BJ (cell line): ENCODE measurements at places on chromosomes 2 and 18. TPM values are rescaled to one million over a fixed set of nuclear protein-coding genes. Genes with fewer than 3 reads are reported as not detected.

The DES gene
- 5.4 and 7.0 TPM in 2 replicates for polyA plus RNA-seq

DNA sequence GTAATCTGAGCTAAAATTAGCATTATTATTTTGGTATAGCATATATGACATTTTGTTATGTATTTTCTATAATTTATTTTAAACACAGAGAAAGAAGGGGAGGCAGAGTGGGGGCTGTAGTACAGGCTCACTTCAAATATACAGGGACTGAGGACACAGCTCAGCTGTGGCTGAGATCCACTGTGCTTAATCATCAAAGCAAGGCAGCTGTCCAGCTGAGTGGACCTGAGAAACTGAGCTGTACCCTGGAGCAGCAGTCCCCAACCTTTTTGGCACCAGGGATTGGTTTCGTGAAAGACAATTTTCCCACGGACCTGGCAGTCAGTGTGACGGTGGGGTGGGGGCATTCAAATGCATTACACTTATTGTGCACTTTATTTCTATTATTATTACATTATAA, 687.2 kb downstream of the RNF144A start:
- DNase-seq, result no peak

The AQP12A gene
- polyA plus RNA-seq, result not detected in 2 replicates

DNA sequence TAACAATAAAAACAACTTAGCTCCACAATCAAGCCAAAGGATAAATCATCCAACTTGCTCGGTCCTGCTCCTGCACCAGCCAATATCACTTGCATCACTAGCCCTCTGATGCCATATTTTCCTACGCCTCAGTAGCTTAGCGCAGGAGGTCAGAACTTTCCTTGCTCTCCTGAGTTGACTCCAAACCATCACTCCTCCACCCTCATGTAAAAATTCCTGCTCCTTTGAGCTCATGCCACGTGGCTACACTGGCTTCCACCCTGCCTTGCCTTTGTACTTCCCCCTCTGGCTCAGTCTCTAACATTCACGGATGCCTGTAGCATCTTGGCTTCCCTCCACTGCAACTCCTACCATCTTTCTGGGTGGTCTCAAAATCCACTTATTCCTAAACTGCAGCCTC, 25.2 kb downstream of the AAK1 start:
- no peak for DNase-seq

DNA sequence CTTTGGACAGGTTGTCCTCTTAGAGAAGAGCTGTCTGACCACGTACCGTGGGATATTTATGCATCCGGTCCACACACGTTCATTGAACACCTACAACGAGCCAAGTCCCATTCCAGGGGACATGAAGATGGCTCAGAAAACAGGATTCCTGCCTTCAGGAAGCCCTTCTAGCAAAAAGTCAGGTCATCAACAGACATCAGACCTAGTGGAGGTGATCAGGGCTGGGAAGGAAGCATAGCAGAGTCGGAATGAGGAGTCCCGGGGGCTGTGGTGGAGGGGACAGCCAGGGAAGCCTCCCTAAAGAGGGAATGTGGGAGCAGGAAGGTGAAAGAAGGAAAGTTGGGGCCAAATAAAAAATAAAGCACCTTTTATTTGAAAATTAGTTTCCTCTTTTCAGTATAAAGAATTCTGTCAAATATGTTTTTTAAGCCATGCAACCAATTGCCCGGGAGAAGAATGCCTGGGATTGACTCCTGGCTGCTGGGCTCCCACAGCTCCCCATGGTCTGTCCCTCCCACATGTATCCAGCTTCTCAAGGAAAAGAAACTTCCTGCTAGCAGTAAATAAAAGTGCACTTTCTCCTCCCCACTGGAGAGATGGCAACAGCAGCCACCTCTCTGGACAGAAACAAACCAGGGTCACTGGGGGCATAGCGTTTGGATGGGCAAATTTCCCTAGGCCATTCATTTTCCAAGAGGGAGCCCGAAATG, 144.8 kb downstream of the SMAD7 start:
- no peak for DNase-seq

GRCh38 chr18:25281556-25281955, 70.4 kb downstream of the ZNF521 start:
- no peak for DNase-seq
